ENCODE measurements at places on chromosomes 1 and 21. TPM values are rescaled to one million over a fixed set of nuclear protein-coding genes. Genes with fewer than 3 reads are reported as not detected.

DNA sequence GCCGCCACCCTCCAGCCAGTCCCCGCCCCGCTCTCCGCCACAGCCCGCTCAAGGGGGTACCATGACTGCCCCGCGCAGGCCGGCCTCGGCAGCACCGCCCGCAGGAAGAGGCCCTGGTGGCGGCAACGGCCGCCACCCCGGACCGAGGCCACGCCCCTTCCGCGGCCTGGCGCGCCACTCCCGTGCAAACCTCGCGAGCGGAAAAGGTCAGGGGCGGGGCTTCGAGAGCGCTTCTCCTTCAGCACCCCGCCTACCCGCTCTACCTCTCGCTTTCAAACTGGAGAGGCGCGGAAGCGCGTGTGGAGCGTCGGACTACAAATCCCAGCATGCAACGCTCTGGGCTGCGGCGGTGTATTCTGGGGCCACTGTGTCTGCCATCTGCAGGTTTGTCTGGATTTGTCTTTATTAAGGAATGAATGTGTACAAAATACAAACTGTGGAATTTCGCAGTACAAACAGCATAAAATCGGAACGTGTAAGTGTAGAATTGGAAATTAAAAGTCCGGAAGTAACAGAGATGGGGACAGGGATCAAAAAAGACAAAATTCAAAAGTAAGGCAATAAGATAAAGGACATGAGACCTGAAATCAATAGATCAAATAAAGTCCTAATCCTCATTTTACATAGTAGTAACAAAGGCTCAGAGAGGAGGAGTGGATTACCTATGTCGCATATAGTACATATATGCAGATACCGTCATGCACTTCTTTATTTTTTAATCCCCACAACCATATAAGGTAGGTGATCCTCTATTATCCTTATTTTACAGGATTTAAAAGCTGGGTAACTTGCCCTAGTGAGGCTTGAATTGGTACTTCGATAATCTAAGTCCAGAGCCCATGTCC is 464 bp upstream of the ADSS2 start:
- DNase-seq = peak; percentile 100

DNA sequence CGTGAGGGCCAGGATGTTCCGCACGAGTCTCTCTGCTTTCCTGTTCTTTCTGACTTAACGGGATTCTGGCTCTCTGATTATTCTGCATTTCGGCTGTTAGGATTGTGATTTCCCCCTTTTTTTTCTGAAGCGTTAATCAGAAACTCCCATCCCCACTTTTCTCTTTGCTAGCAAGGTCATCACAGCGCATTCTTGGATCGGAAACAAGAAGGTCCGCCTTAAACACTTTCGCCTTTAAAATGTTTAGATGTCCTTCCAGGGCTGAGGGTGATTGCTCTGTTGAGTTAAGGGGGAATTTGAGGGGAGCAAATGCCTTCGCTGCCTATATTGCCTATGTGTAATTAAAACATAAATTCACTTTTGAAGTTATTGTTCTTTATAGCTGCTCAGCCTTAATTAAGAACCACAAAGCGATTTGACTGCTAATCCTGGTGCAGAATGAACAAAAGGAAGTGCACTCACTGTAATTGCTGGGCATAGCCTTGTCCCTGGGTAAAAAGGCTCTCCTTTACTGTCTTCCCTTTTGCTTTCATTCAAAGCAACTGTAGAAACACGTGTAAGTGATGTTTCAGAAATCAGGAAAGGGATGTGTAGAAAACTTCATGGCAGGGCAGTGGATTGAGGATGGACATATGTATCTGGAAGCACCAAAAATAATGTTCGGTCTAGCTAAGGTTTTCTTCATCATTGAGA is 1.2 kb downstream of the LAMC1 start:
- DNase-seq = no peak

DNA sequence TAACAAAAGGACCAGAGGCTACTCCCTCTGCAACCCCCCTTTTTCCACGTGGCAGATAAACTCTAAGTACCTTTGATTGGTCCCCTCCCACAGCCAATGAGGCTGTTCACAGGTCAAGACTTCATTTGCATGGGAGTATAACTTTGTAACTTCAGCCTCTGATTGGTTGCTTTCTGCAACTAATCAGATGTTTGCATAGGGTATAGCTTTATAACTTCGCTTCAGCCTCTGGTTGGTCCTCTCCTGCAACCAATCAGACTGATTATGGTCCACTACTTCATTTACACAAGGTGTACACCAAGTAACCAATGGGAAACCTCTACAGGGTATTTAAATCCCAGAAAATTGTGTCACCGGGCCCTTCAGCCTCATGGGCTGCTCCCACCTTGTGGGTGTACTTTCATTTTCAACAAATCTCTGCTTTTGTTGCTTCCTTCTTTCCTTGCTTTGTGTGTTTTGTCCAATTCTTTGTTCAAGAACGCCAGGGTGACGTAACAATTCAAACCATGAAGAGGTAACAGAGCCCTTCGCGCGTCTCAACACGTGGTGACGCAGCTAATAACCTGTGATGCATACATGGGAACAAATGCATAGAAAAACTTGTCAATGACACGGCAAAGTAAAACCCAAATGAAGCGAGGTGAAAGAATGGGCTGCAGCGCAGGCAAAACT is 47.2 kb downstream of the VPS26C start:
- DNase-seq = no peak

GRCh38 chr1:87730274-87731216 is 401.9 kb downstream of the LMO4 start:
- DNase-seq = no peak

GRCh38 chr1:154883919-154884868 is 14.1 kb upstream of the KCNN3 start:
- DNase-seq = no peak

- no peak for DNase-seq
These were observed 7.2 kb upstream of the SLX9 start for GRCh38 chr21:44932408-44933181.

DNA sequence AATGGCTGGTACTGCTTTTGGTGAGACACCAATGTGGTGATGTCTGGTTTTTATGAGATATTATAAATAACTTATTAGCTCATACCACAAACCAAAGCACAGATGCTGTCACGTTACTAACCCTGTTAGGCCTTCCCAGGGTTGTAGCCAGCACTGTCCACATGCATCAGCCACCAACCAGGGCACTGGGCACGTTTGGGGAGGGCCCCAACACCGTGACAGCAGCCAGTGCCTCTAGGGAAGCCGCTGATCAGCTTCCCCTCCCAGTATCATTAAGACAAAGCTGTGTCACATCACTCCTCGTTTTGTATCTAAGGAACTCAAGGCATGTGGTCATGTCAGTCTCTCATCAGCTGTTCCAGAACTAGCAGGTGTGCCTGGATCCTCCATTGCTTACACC is 13.9 kb downstream of the URB1 start:
- DNase-seq = no peak

DNA sequence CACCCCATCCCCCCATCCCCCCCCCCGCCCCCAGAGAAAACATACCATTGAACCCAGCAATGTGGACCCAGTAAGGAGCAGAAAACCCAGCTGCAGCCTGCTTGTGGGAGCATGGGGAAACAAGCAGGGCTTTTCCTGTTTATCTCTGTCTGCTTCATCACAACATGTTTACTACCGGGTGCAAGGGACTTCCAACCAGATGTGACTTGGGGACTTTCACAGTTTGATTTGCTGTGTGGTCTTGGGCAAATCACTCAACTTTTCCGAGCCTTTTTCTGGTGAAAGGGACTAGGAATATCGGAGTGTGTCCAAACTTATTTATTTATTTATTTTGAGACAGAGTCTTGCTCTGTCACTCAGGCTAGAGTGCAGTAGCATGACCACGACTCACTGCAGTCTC is 3.2 kb downstream of the TMCC2 start:
- no peak for DNase-seq

The RHD gene
- 2.1 TPM for polyA plus RNA-seq

The PLA2G5 gene
- polyA plus RNA-seq = not detected

The OR14K1 gene
- polyA plus RNA-seq = not detected

The SLC9C2 gene
- polyA plus RNA-seq = 0.27 TPM

The RNPC3 gene
- polyA plus RNA-seq = 109 TPM

The SLC30A2 gene
- 5.4 TPM for polyA plus RNA-seq

The BROX gene
- 56.3 TPM for polyA plus RNA-seq
